Vagina (tissue), 2 donors: ENCODE measurements at places on chromosomes 5 and 9. TPM values are rescaled to one million over a fixed set of nuclear protein-coding genes. Genes with fewer than 3 reads are reported as not detected.

GRCh38 chr5:155575861-155576260 is 562.3 kb downstream of the KIF4B start:
- DNase-seq = no peak
- no peaks in the 10 kb centered on the region for H3K27me3 ChIP-seq
- no peak overlapping the region for H3K4me3 ChIP-seq
- H3K27ac ChIP-seq = no peak overlapping the region
- no peaks in the 10 kb centered on the region for H3K36me3 ChIP-seq

CDK9 gene
- total RNA-seq = 66.3 TPM

HMMR gene
- total RNA-seq = 9.3 TPM

DNA sequence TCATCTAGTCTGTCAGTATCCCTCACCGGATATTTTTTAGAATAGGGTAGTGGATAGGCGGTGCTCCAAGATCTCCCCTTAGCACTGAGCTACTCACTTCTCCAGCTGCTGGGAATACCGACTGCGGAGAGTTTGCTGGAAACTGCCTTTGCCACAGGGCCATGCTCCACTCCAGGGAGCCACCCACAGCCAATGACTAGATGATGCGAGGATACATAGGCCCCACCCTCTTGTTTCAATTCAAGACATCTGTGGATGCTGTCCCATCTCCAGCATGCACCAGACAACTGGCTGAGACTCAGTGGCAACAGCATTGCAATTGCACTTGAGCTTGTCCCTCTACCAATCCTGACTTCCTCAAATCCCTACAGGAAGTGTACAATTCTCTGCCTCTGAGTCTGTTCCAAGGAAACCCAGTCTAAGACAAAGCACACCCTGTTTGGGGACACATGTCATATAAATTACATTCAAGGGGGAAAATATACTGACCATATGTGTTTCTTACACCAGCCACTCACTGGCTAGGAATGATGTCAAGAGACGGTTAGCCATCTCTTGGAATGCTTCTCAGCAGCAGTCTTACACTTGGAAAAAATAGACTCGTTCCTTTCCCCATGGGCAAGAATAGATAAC is 312.6 kb upstream of the KIF2A start:
- no peak overlapping the region for H3K27ac ChIP-seq
- no peak for DNase-seq
- H3K4me1 ChIP-seq = no peaks in the 10 kb centered on the region
- no peaks in the 10 kb centered on the region for H3K27me3 ChIP-seq
- no peak overlapping the region for H3K4me3 ChIP-seq
- H3K36me3 ChIP-seq = no peaks in the 10 kb centered on the region

GRCh38 chr5:178176791-178177190 is 10.4 kb downstream of the GMCL2 start:
- H3K27me3 ChIP-seq = no peaks in the 10 kb centered on the region
- no peak for DNase-seq
- H3K4me1 ChIP-seq = no peaks in the 10 kb centered on the region
- H3K27ac ChIP-seq = no peak overlapping the region

DNA sequence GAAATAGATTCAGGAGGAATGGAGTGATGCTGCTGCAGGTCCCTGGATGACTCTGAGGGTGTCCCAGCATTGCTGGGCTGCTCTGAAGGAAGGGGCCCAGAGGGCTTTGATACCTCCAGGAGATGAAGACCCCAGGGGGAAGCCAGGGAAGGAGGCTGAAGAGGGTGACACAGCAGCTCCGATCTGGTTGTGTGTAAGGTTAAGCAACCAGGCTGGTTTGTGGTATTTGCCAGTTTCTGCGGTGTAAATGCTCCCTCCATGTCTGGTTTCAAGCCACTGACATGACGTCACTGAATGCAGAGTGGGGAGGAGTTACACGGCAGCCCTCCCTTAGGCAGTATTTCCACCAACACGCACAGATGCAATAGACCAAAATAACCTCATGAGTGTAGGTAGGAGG is 40.0 kb upstream of the ORM1 start:
- peaks cover 29% of the 10 kb centered on the region for H3K4me1 ChIP-seq
- no peak for DNase-seq
- H3K27me3 ChIP-seq = no peaks in the 10 kb centered on the region
- no peak overlapping the region for H3K4me3 ChIP-seq

CNTLN gene
- 13.3 TPM for total RNA-seq

GRCh38 chr9:36450110-36450732 is 50.2 kb upstream of the RNF38 start:
- DNase-seq = no peak
- H3K27ac ChIP-seq = no peak overlapping the region
- H3K27me3 ChIP-seq = no peaks in the 10 kb centered on the region
- H3K4me3 ChIP-seq = no peak overlapping the region
- H3K36me3 ChIP-seq = no peaks in the 10 kb centered on the region
- no peaks in the 10 kb centered on the region for H3K4me1 ChIP-seq

GARNL3 gene
- total RNA-seq = 31.4 TPM
